ENCODE measurements at places on chromosomes 3 and 15.

DNA sequence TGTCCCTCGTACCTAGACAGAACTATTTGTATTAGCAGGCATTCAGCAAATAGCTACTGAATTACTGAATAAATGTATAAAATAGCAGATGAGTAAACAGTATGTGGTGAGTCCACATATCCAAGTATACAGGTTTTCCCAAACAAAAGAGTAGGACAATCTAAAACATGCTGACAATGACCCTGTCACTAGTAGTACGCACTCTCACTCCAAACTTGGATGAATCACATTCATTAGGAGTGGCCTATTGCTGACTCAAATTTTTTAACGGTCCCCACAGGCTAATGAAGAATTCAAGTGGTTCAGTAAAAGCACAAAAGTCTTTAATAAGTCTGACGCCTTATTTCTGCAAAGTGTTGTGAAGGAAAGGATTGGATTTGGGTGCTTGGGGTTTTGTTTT, 449.3 kb upstream of the THBS1 start:
- DNase-seq: peak; percentile 72

- no peak for DNase-seq
Observed at GRCh38 chr15:29904757-29905417, 82.6 kb upstream of the TJP1 start.

DNA sequence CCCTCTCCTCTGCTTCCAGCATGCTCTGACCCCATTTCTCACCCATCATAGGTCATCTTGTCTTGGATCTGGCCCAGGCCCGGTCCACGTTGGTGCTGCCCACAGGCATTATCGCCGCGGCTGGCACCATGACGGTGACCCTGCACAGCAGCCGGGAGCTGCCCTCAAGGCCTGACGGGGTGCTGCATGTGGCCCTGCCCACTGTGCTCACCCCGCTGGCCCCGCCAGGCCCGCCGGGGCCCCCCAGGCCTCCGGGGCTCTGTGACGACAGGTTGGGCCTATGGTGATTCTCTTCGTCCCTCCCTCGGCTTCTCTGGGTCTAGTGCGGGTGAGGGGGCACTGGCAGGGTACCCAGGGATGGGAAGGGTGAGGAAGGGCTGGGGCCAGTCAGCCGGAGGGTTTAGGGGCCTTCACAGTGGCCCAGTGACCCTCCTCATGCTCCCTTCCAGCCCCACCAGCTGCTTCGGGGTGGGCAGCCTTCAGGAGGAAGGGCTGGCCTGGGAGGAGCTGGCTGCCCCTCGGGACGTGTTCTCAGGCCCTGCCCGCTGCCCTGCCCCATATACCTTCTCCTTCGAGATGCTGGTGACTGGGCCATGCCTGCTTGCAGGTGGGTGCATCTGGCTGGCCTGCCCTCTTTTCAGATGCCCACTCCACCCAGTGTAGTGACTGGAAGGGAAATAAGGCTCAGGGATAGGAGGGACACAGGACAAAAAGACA, 3.9 kb downstream of the VWA5B2 start:
- no peak for DNase-seq

DNA sequence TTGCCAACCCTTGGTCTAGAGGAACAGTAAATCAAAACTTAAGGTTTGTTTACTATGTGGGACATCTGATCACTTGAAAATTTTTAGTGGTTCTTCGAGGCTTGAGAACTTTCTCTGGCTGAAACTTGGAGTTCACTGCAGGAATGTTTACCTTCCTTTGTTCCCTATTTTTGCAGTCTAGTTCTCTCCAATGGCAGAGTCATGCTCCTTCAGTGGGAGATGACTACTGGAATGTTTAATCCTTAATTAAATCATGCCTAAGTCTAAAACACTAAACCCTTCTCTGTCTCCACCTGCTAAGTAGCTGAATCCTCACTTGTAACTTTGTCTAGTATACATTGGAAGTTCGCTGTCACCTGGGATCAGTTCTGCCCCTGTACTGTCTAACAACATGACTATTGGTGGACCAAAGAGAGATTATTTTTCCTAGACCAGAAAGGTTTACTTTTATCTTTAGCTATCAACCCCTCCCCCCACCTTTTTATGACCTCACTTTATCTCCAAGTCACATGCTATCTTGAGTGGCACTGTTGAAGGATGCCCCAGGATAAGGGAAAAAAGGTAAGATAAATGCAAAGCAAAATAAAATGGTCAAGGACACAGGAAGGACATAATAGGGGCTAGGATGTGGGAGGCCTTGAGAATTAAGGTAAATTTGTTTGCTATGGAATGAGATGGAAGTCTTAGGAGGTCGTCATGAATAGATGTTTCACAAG, 1.2 kb upstream of the ZNF609 start:
- DNase-seq: no peak

DNA sequence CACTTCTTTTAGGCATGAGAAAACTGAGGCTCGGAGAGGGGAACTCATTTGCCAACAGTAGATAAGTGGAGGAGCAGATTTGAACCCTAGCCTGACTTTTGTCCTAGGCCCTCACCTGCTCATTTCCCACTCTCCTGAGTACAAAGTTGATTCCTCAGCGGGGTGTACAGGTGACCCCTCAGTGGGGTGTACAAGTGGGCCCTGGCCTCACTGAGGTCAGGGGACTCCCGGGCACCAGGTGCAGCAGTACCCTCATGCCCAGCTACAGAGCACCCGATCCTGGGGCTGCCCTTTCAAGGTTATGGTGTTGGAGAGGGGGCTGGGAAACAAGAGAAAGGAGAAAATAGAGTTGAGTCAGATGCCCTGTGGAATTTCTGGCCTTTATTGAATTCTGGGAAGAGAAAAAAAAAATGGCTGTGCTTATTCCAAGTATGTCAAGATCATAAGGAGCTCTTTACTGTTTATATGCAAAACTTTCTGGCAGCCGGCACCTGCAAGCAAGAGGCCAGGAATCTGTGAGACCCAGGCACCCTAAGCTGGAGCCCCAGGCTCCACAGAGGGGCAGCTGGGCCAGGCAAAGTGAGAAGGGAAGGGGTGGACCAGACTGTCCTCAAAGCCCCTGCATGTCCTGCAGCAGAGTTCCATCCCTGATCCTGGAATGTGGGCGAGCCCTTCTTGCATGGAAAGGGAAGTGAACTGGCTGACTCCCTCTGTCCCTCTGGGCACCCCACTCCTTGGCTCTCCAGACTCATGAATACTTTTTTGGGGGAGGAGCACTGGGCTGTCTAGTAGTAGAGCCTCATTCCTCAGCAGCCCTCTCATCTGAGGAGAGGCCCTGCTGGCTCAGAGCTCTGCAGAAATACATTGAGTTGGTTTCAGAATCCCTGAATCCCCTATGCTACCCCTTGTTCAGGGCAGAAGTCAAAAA, 43.1 kb downstream of the AMOTL2 start:
- DNase-seq: peak; percentile 63

GRCh38 chr3:53688989-53689388, 157.2 kb downstream of the CHDH start:
- DNase-seq: no peak

DNA sequence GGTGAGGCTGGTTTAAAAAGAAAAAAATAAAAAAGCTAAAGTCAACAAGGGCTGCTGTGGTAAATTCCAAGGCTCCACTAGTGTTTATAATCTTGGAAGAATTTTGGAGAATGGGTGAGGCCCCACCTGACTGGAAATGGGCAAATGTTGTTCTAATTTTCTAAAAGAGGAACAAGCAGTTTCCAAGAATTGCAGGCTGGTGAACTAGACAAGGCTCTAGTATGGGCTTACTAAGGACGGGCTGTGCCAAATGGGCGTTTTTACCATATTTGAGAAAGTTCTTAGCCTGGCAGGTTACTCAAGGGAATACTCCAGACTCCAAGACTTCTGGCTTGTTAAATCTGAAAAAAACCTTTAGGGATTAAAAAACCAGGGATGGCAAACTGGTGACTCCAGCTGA, 67.0 kb upstream of the ABHD2 start:
- DNase-seq: no peak

DNA sequence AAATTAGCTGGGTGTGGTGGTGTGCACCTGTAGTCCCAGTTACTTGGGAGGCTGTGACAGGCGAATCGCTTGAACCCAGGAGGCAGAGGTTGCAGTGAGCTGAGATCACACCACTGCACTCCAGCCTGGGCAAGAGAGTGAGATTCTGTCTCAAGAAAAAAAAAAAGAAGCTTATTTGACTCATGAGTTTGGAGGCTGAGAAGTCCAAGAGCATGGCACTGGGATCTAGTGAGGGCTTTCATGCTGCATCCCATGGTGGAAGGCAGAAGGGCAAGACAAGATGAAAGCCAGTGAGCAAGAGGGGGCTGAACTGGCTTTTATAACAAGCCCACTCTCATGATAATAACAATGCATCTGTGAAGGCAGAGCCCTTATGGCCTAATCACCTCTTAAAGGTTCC, 33.4 kb downstream of the SEC62 start:
- no peak for DNase-seq

DNA sequence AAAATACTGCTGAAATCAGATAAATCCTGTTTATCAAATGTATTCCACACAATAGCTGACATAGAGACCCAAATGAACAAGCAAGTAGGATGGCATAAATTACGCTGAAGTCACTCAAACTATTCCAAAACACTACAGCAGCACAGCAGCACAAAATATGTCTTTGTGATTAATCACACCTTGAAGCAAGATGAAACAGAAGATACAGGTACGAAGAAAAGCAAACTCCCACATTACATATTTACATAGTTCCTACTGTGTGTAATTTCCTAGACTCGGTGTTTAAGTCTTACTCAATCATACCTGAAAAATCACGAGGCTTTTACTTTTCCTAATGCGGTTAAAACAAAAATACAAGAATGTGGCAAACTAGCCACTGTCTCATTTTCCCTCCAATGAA, 38.3 kb downstream of the CHSY1 start:
- DNase-seq: no peak

- peak; percentile 22 for DNase-seq
Observed at GRCh38 chr15:33215941-33216872, 21.7 kb upstream of the FMN1 start.

DNA sequence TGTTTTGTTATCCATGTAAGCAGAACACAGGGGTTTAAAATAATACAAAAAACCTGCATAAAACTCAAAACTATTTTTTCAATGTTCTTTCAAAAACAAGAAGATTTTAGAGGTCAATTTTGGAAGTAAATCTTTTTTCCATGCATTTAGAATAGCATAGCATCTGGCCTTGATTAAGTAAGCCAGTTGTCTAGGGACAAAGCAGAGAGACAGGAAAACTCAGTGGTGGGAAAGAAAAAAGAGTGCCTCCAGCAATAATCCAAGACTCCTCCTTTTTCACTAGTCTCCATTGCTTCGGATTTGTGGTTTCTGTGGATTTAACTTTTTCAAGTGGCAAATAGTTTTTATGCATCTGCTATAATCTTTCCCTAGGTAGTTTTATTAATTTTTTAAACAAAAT, 88.9 kb downstream of the SUCNR1 start:
- no peak for DNase-seq

DNA sequence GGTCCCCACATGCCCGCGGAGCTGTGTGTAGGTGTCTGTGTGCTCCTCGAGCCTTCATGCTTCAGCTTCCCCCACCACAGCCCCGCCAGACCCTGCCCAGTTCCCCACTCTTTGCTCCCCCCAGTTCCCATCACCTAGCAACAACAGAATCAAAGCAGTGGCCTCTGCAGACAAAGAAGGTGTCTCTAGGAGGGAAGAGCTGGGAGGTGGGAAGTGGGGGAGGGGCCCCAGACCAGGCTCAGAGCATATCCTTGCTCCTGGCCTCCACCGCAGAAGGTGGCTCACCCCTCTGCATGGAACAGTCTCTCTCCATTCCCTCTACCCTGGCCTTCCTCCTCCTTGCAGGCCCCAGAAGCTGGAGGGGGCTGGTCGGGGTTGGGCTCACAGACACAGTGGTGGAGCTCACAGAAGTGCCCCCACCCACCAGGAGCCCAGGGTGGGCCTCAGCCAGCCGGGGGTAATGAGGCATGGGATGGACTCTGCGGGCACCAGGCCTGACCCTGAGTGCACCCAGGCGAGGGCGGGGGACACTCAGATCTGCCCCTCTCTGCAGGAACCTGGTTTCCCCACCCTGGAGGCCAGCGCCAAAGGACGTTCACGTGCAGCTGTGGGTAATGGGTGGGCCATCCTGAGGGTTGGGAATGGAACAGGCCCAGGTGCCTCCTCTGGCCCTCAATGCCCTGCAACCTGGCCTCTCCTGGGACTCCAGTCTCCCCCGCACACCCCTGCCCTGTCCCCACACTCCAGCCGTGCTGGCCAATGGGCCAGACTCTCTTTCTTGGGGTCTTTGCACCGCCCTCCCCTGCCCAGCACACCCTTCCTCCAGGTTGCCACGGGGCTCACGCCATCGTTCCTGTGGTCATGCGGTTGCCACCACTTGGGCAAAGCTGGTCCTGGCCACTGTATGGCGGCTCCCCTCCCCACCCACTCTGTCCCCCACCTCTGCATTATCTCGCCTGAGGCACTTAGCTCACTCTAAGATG, 53.4 kb downstream of the TPRA1 start:
- no peak for DNase-seq

- DNase-seq: no peak
Observed at GRCh38 chr3:133575086-133575485, 1.6 kb downstream of the CDV3 start.

DNA sequence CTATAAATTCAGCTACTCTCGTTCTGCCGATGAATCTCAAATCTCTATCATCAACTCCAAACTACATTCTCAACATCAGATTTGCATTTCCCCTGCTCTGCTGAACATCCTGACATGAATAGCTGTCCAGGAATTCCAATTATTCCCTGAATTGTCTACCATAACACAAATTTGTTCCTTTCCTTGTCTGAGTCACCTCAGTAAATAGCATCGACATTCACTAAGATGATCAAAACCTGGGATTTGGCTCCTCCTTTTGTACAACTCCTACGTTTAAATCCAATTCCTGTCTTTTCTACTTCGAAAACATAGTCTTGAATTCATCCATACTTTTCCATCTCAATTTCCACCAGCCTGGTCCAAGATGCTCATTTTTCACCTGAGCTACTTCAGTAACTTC, 107.0 kb downstream of the GREM1 start:
- DNase-seq: peak; percentile 75

- DNase-seq: no peak
Observed at GRCh38 chr15:48091522-48091921, 29.3 kb upstream of the SLC24A5 start.

DNA sequence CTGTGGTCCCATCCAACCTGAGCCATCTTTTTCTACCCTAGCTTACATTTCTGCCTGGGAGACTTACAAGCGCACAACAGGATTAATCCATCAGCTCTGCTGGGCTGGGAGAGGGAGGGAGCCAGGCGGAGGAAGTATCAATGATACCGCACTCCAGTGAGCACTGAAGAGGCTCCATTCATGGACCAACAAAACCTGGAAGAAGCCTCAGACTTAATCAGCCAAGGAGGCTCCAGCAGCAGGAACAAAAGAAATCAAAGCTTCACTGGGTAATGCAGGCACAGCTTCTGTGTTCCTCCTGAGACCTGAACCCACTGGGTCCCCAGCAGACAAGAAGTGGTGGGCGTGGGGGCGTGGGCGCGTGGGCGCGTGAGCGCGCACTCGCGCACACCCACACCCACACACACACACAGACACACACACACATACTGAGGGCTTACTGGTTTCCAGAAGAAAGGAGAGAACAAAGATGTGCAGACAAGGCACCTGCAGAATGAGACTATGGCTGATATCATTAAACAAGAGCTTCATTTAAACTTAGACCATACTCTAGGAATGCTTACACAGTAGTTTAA, 87.0 kb upstream of the BOC start:
- DNase-seq: no peak

Measured in mesenchymal stem cell (in vitro differentiated cells and primary cell).